ENCODE measurements at places on chromosomes 6 and 20.

DNA sequence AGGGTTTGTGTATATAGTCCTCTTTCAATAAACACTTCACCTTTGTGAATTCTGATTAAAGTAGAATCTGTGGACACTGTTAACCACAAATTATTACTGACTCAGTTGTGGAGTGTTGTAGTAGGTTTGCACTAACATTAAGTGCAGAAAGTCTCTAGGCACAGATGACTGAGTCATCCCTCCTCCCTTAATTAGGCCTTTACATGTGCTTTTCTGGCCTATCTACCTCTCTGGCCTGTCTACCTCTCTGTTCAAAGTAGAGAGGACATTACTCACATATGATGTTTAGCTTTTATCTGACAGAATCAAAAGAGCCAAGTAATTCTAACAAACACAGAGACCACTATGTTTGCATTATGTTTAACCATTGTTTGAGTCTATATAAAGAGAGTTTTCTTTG, 783.0 kb downstream of the TENT5A start:
- no peak for DNase-seq

DNA sequence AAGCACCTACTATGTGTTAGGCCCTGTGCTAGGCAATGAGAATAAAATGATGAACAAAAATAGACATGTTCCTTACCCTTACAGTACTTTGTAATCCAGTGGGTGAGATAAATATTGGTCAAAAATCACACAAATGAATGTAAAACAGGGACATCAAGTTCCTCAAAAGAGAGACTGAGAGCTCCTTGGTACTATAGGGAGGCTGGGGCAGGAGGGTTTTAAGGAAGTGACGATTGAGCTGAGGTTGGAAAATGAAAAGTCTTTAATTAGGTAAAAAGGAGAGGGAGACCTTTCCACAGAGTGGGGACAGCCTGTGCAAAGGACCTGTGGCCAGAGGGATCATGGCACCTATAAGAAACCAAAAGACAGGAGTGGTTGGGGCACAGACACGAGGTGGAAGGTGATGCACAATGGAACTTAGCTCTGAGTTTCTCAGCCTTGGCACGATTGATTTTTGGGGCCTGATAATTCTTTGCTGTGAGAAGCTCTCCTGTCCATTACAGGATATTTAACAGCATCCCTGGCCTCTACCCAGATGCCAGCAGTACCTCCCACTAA, 140.3 kb downstream of the CEP57L1 start:
- no peak for DNase-seq

GRCh38 chr20:9038791-9039535, 29.9 kb upstream of the PLCB4 start:
- no peak for DNase-seq

DNA sequence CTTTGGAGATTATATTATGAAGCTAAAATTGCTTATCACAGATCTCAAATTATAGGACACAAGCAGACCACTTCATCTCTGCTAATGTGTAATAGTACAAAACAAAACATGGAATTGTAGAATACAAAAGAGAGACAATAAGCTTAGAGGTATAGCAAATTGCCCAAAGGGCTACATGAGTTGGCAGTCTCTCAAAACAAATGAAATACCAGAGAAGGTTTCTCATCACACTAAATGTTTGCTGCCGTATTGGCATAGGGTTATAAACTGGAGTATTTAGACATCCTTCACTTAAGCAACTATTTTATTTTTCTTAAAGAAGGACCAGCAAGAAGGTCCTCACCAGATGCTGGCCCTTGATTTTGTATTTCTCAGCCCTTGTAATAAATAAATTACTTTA, 5.9 kb upstream of the EYA4 start:
- no peak for DNase-seq

GRCh38 chr6:2266841-2267240, 21.4 kb upstream of the GMDS start:
- DNase-seq: no peak

GRCh38 chr6:21947731-21948386, 349.0 kb downstream of the PRL start:
- no peak for DNase-seq

DNA sequence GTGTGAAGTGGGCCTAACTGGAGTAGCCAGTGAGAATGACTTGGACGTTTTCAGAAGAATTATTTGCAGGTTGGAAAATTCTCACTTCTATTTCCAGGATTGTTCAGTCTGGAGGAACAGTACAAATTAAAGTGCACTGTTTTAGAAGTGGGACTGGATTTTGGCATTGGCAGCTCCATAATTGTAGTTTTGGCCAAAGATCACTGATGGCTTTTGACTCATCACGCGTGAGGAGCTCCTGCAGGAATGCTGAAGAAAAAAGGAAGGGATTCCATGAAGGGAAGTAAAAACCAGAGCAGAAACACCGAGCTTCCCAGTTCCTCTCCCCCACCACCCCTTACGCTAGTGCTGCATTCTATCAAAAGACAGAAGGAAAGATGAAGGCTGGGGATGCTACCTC, 103.5 kb downstream of the JARID2 start:
- DNase-seq: no peak

DNA sequence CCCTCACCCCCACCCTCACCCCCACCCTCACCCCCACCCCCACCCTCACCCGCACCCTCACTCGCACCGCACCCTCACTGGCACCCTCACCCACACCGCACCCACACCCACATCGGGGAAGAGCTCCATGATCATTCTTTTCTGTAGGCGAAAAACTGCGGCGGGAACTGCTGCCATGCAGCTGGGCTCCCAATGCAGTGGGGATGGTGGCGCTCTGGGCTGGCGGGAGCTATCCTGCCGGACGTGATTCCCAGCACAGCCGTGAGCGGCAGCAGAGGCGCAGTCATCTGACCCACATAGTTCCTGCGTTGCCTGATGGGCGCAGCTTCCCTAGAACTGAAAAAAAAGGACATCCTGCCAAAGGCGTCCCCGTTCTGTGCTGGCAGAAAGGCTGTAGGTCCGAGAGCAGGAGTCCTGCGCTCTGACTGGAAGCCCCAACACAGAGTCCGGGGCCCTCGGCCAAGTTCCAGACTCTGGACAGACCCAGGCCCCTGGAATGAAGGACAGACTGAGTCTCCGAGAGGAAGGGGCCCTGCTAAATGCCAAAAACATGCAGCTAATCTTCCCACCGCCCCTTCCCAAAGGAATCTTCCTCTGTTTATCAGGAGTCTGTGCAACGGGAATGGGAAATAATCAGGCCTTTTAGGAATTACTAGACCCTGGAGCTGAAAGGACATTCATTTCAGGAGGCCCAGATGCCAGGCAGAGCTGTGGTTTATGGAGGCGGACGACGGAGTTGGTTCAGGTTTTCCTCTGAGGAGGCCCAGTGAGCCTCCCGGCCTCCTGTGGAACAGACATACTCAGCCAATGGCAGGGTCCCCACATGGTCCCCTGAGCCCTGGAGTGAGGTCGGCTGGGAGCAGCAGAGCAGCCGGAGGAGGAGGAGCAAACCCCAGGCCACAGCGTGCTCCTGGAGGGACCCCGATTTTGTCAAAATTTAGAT, 14.1 kb upstream of the TCFL5 start:
- no peak for DNase-seq
